ENCODE measurements at places on chromosomes 11 and 22. TPM values are rescaled to one million over a fixed set of nuclear protein-coding genes. Genes with fewer than 3 reads are reported as not detected.

GRCh38 chr11:37026326-37026725, 428.3 kb upstream of the RAG2 start:
- H3K4me3 ChIP-seq = no peak overlapping the region
- no peaks in the 10 kb centered on the region for H3K36me3 ChIP-seq
- no peak for DNase-seq
- no peaks in the 10 kb centered on the region for H3K27me3 ChIP-seq
- H3K27ac ChIP-seq = no peak overlapping the region

DNA sequence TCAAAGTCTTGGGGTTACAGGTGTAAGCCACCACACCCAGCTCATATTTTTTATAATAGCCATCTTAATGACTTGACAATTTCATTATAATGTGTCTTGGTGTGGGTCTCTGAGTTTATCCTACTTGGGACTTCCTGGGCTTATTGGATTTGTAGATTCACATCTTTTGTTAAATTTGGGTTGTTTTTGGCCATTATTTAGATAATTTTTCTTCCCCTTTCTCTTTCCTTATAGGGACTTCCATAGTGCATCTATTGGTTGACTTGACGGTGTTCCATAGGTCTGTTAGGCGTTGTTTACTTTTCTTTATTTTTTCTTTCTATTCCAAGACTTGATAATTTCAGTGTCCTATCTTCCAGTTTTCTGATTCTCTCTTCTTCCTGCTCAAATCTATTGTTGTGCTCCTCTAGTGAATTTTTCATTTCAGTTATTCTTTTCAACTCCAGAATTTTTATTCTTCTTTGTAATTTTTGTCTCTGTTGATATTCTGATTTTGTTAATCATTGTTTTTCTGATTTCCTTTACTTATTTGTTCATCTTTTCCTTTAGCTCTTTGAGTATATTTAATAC, 45.6 kb downstream of the RRM1 start:
- DNase-seq = no peak
- peaks cover 73% of the 10 kb centered on the region for H3K36me3 ChIP-seq
- H3K27me3 ChIP-seq = no peaks in the 10 kb centered on the region
- H3K4me1 ChIP-seq = no peaks in the 10 kb centered on the region
- H3K27ac ChIP-seq = no peak overlapping the region

- H3K36me3 ChIP-seq = no peaks in the 10 kb centered on the region
- no peaks in the 10 kb centered on the region for H3K4me1 ChIP-seq
- H3K27ac ChIP-seq = no peak overlapping the region
- no peak overlapping the region for H3K4me3 ChIP-seq
Observed at GRCh38 chr11:28965819-28966218, 857.6 kb downstream of the METTL15 start.

- DNase-seq = peak; percentile 19
- H3K4me1 ChIP-seq = peaks cover 3% of the 10 kb centered on the region
- no peak overlapping the region for H3K27ac ChIP-seq
Observed at GRCh38 chr22:41966607-41967240, 2.5 kb upstream of the SEPTIN3 start.

DNA sequence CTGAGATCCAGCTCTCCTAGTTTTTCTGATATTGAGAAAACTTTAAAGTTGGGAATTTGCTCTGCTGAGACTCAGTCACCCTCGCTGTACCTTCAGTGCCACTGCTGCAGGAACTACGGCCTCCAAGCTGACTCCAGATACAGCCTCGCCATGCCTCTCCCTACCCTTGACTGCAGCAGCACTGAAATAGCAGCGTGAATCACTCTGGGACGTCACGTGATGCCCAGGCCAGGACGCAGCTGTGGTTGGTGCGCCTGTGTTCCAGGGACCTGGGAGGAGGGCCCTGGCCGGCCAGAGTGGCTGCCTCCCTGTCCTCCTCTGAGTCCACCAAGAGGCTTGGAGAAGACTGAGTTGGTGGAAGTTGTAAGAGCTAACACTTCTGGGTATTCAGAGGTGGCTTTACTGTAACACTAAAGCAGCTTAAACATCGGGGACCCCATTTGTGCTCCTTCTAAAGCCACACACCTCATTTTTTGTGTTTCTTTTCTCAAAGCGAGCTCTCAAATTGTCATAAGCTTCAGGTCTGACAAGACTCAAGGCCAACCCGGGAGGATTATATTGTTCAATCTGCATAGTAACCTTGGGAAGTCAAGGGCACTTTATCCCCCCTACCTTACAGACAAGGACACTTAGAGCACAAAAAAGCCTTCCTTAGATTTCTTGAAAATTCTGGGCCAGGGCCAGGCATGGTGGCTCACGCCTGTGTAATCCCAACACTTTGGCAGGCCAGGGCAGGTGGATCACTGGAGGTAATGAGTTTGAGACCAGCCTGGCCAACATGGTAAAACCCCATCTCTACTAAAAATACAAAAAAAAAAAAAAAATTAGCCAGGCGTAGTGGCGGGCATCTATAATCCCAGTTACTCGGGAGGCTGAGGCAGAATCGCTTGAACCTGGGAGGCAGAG, 4.2 kb upstream of the STIP1 start:
- peak overlapping the region; percentile 30 for H3K27ac ChIP-seq
- peak overlapping the region; percentile 47 for H3K4me3 ChIP-seq
- DNase-seq = peak; percentile 53
- peaks cover 41% of the 10 kb centered on the region for H3K4me1 ChIP-seq

The ASCL2 gene
- total RNA-seq = 2.5 TPM

DNA sequence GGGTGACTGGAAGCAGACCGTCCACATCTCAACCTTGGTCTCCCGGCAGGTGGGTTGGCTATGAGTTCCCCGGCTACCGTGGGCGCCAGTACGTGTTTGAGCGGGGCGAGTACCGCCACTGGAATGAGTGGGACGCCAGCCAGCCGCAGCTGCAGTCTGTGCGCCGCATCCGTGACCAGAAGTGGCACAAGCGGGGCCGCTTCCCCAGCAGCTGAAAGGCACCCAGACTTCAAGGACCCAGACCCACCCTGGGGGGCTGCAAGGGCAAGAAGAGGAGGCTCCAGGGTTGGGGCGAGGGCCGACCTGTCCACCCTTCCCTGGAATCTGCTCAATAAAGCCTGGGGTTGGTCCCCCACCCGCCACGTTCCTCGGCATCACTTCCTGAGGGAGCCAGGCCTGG, 7.3 kb downstream of the CRYBB3 start:
- DNase-seq = no peak
- peaks cover under 1% of the 10 kb centered on the region for H3K27me3 ChIP-seq
- H3K4me3 ChIP-seq = no peak overlapping the region
- no peaks in the 10 kb centered on the region for H3K4me1 ChIP-seq

DNA sequence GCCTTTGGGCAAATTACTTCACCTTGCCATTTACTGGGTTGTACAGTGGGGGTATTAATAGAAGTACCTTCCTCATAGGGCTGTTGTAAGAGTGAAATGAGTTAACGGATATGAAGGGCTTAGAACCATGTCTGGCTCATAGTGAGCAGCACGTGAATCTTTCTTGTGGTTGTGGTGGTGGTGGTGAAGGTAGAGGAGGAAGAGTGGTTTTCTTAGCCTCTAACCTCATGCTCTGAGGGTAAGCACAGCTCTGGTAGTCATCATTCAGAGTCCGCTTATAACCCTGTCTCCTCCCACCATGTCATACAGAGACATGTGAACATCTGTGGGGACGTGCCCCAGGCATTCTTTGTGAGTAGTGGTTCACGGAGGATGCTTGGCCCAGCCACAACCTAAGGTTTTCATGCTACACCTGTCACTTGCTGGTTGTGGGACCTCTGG, 43.6 kb downstream of the TEAD1 start:
- H3K27ac ChIP-seq = peak overlapping the region; percentile 25
- peak; percentile 67 for DNase-seq
- H3K4me3 ChIP-seq = no peak overlapping the region
- H3K4me1 ChIP-seq = peaks cover 14% of the 10 kb centered on the region

DNA sequence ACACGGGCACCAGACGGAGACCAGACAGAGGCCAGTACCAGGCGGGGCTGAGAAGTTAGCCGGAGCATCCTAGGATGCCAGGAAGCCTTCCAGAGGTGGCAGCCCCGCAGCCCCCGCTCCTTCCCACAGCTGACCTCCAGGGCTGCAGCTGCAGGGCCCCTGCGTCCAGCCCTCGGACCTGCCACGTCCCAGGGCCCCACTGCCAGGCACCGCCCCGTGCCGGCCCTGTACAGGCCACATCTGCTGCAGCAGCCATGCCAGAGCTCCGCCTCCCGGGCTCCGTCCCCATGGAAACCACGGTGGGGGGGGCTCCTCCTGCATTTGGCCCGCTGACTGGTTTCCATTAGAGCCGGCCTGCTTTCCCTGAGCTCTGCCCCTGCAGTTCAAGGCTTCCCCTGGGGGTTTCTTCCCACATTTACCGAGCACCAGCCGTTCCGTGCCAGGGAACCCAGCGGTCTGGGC, 62.5 kb upstream of the PPARA start:
- no peak overlapping the region for H3K27ac ChIP-seq
- no peak for DNase-seq
- H3K4me1 ChIP-seq = no peaks in the 10 kb centered on the region
- H3K27me3 ChIP-seq = no peaks in the 10 kb centered on the region
- no peak overlapping the region for H3K4me3 ChIP-seq

The TP53AIP1 gene
- not detected for total RNA-seq
